ENCODE measurements at places on chromosomes 5 and 9.

DNA sequence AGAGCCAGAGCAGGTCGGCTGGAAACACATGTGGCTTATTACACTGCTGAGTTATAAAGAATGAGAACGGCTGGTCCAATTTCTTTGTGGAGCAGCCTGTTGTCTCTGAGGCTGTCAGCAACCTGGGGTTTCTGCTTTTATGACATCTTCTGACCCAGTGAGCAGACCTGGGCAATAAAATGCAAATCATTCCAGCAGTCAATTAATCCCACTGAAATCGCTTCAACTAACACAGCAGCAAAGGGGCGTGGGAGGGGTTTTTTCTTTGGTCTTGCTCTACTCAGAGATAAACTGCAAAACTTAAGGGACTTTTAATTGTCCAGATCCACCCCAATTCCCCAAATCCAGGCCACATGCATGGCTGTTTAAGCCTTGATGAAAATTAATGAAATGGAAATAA is 215.7 kb downstream of the SLIT3 start:
- no peak for DNase-seq

DNA sequence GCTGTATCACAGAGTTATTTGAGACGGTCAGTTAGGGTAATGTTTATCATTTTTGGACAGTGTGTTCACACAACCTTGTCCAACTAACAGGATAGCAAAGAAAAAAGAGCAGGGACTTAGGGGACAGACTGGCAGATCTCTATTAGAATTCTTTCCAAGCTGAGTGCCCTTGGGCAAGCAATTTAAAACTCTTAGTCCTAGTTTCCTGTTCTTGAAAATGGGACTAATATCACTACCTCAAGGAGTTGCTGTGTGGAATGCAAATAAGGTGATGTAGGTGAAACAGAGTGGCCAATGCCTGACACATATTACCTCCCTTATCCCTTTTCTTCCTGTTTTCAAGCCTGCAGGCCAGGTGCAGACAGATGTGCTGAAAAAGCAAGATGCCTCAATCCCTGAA is 186.7 kb downstream of the PAPPA start:
- no peak for DNase-seq

- DNase-seq = no peak
Measured at GRCh38 chr5:72376381-72376780, 56.2 kb downstream of the PTCD2 start.

- no peak for DNase-seq
Measured at GRCh38 chr5:3351581-3352442, 243.8 kb upstream of the IRX1 start.

Data from GM20000 (cell line).